ENCODE measurements at places on chromosomes 5 and 9.

DNA sequence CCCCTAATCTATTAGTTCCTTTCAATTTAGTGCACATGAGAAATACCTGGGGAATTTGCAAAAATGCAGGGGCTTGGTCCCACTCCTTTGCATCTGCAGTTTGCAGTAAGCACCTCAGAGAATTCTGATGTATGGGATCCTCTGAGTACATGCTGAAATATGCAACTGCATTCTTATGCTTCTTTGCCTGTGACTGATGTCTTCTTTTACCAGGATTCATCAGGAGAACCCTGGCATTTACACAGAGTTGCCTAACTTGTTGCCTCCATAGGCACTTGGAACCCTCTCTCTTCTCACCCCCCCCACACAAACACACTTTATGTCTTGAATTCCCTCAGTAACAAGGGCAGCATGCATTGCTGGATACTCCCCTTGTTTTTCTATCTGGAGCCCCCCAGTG lies 173.1 kb downstream of the KDM4C start:
- no peak for DNase-seq

- DNase-seq: no peak
Observed at GRCh38 chr5:16461026-16461425, 4.6 kb downstream of the ZNF622 start.

DNA sequence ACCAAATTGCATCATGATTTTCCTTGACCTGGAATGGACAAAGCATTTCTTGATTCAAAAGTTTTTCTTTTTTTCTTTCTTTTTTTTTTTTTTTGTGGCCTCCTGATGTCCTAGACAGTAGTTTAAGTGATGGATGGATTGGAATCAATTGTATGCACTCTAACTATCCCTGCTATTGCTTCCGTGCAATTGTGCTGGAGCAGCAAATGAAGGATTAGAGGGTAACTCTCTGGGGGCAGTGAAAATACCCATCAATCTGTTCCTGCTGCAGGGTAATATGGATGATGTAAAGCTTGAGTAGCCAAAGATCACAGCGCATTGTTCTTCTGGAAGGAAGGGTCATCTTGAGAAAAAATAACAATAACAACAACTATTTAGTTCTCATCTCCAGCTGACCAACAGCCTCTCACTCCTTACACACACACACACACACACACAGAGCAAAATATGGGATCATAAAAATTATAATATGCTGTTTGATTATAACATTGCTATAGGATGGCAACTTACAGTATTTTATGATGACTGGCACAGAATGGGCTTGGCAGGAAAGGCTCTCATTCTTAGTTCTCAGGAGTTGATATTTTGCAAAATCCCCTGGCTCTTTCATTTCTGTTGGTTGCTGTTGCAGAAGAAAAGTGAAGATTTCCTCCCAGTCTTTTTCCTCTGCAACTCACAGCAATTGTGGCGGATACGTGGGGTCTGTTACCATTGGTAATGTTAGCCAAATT lies 160.9 kb upstream of the DMAC1 start:
- DNase-seq: no peak

DNA sequence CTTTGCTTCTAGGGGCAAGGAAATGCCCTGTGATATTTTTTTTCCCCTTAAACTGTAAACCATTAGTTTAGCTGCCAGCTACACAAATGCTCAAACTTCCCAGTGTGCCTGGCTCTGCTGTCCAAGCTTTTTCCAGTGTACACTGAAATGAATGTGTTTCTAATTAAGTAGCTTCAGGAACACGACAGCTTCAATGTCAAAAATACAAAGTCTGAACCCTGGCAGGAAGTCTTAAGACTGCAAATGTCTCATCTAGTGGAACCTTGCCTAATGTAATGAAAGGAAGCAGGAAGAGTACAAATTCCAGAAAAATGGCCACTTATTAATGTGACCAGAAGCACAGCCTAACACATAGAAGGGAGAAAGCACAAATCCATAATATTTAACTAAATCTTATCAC lies 255.2 kb downstream of the CRB2 start:
- DNase-seq: no peak

- no peak for DNase-seq
Observed at GRCh38 chr9:136623842-136624183, 38.9 kb upstream of the EGFL7 start.

DNA sequence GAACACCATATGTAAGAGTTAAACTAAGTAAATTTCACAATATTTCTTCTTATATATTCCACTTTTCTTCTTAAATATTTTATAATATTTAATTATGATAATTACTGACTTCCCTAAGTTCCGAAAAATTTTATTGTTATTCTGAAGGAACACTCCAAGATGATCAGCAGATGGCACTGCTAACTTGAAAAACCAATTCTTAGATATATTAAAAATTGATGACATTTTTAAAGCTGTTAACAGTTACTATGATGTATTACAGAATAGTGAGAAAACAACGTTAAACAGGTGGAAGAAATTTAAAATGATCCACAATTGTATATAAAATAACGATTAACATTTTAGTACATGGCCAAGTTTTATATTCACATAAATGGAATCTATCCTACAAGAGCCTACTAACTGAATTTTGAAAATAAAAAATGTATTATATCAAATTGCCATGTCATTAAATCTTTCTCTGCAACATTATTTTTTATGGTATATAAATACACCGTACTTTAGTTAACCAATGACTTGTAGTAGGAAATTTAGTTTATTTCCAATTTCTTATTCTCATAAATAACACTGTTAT lies 30.1 kb upstream of the MUSK start:
- DNase-seq: no peak

DNA sequence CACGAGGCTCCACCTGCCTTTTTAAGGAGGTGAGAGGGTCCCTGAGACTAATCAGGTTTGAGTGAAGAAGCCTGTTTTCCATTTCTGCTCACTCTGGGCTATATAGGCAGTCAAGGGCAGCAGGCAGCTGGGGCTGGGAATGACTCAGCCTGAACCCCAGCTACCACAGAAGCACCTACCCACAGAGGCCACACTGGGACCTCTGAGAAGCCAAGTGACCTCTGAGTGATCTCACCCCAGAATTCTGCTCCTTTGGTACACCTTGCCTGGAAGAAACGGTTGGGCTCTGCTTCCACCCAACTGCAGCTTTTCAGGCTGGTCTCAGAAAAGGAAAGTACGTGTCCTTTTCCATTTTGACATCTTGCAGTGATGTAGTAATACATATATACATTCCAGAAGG lies 6.8 kb downstream of the FAM219A start:
- DNase-seq: no peak

DNA sequence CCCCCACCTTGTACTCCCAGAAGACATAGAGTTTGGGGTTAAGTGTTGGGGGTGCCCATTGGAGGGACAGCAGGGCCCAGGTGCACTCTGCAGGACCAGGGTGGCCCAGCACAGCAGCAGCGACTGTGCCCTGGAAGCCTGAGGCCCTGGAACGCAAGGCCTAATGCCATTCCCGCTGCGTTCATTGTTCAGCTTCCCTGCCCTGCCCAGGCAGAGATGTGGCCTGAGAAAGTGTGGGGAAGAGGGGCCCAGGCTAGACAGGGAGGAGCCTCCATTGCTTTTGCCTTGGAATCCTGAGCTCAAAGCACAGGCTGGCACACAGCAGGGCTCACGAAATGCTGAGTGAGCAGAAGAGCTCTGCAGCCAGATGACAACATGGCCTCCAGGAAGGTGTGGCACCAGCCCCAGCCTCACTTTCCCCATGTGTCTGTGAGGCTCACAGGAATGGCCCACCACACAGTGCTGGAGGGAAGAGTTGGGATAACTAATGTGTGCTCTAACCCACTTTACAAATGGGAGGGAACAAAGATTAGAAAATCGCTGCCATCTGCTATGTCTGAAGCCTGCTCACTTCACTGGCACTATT lies 19.4 kb downstream of the S1PR3 start:
- no peak for DNase-seq

- peak; percentile 23 for DNase-seq
Observed at GRCh38 chr9:130461218-130461630, 16.5 kb downstream of the ASS1 start.

Data from stimulated activated CD8-positive, alpha-beta memory T cell treated with anti-CD3 and anti-CD28 coated beads, Interleukin-15, amount 100 ng/mL, for 4 hours (primary cell).